Fibroblast of mammary gland (primary cell): ENCODE measurements at places on chromosomes 3 and 15.
A peak's percentile ranks its signal among the peaks of the same experiment; 100 is the strongest.

GRCh38 chr15:96353930-96354730, 23.6 kb downstream of the NR2F2 start:
- DNase-seq = peak; percentile 71

DNA sequence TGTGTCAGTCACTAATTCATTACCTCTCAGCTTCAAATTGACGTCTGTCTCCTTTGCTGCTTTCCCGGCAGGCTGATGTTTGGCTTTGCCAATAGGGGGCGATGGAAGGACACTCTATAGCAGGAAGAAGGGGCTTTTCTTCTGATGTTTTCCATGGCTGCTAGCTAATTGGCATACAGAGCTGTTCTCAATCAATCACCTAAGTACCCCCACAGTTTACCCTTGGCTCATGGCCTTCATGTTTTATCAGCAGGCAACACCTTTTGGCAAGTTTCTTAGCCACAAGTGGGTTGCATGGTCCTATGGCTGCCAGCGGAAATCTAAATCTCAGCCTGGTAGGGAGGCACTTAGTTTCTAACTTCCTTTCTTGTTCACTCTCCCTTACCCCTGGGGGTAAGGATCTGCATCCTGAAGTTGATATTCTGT, 45.0 kb downstream of the ESYT3 start:
- DNase-seq = peak; percentile 54

DNA sequence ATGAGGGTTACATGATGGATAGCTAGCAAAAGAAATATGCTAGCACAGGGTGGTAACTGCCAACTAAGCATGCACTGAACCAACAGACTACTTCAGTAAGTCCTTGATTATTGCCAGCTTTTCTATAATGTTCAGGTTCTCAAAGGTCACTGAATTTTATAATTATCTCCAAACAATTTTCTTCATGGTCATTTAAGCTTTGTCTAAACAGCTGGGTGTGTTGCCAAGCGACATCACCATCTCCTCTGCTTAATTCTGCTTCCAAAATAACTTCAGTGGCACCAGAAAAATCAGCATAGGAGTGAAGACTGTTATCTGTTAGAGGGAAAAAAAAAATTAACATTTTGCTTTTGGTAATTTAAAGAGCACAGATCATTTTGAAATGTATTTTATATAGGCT, 54.6 kb upstream of the TOP2B start:
- DNase-seq = no peak

- no peak for DNase-seq
Measured at GRCh38 chr15:89501646-89502045, 5.3 kb upstream of the RHCG start.

DNA sequence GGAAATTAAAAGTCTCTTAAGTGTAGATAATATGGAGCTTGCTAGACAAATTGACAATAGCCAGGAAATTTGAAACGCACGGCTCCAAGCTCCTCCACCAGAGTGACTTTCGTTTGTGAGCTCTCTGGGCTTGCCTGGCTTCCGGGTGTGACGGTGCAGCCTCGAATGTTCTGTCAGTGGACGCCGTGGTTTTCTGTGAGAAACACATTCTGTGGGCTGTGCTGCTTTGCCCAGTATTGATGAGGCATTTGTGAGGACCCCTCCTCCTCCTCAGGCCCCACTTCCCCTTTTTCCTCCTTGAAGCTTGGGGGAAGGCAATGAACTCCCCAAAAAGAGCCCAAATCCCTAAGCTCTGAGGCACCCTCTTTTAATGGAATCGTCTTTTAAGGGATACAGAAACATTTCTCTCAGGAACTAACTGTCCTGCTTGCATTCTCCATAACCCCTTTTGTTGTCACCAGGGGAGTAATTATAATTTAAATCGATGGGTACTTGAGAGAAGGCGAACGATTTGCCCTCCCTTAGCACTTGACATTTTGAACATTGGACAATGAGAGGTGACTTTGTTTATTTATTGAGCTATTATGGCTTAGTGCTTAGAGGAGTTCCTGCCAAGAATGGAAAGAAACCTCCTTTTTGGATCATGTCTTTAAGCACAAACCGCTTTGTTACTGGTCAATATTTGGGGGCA, 40.8 kb downstream of the POLR2M start:
- peak; percentile 27 for DNase-seq

GRCh38 chr15:54618120-54618519, 578.6 kb downstream of the RSL24D1 start:
- DNase-seq = no peak

- no peak for DNase-seq
Measured at GRCh38 chr3:78729946-78730345, 1037.9 kb downstream of the ROBO1 start.

DNA sequence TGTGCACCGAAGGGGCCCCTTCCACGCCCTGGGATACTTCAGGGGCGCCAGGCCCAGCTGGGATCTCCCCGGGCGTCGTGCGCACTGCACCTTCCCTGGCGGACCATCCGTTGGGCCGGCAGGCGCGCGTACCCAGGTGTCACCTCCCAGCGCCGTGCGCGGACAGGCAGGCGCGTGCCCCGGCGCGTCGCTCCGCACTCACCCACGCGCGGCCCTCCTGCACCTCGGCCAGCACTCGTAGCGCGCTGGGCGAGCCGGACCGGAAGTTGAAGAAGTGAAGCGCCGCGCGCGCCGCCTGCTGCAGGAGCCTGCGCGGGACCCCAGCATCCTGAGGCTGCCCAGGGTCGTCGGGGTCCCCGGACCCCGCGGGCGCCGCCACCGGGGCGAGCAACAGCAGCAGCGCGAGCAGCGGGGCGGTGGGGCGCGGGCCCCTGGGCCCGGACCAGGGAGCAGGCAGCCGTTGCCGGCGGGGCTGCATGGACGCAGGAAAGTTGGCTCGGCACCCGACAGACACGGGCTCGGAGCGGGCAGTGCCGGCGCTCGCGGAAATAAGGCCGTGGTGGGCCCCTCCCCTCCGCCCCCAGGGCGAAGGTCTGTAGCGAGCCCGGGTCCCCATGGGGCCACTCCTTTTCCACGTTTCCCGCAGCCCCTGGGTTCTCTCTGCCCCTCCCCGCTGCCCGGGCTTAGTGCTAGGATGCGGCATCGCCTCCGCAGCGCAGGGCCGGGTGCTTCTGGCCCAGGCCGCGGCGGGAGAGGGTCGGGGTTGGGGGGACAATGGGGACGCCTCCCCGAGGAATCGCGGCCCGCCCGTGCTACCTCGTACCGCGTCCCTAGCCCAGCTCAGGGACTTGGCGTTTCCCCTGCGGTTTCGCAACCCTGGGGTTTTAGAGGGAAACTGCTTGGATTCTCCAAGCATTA, at the start of gene RARRES1:
Gene RARRES1 (minus strand): TSS at position 520 of the 918 bp plus-strand sequence. CDS start 42 bp downstream, at position 478.
- peak; percentile 48 for DNase-seq
